Activated CD4-positive, alpha-beta memory T cell treated with anti-CD3 and anti-CD28 coated beads for 36 hours (primary cell): ENCODE measurements at places on chromosomes 2 and 18. TPM values are rescaled to one million over a fixed set of nuclear protein-coding genes. Genes with fewer than 3 reads are reported as not detected.

DNA sequence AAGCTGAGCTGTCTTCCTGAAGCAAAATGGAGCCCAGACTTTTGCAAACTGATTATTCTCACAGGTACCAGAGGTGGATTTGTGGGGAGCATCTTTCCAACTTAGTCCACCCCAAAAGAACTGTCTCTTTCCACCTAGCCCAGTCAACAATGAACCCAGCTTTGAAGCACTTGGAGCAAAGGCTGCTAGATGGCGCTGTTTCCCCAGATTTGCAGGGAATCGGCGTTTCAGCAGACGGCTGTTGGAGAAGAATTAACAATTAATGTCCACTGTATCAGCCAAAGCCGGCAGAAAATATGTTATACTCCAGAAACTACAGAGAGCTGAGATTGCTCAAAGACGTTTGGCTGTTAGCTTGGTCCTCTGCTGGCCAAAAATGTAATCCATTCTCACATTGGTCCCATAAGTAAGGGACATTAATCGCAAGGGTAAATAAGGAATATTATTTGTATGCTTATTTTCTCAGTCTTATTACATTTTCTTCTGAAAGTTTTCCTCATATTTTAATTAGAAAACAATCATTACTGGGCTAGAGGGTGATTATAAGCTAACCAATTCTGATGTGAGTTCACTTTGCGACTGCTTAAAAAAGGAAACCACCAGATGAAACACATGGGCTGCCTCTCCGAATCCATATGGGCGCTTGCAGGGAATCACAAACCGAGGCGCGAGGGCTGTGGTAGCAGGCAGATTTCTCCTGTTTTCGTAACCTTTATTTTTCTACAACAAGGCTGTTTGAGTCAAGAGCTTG lies 423.8 kb upstream of the MEX3C start:
- H3K4me3 ChIP-seq: no peak overlapping the region
- H3K4me1 ChIP-seq: no peaks in the 10 kb centered on the region
- no peak overlapping the region for H3K27ac ChIP-seq
- H3K36me3 ChIP-seq: no peaks in the 10 kb centered on the region

DNA sequence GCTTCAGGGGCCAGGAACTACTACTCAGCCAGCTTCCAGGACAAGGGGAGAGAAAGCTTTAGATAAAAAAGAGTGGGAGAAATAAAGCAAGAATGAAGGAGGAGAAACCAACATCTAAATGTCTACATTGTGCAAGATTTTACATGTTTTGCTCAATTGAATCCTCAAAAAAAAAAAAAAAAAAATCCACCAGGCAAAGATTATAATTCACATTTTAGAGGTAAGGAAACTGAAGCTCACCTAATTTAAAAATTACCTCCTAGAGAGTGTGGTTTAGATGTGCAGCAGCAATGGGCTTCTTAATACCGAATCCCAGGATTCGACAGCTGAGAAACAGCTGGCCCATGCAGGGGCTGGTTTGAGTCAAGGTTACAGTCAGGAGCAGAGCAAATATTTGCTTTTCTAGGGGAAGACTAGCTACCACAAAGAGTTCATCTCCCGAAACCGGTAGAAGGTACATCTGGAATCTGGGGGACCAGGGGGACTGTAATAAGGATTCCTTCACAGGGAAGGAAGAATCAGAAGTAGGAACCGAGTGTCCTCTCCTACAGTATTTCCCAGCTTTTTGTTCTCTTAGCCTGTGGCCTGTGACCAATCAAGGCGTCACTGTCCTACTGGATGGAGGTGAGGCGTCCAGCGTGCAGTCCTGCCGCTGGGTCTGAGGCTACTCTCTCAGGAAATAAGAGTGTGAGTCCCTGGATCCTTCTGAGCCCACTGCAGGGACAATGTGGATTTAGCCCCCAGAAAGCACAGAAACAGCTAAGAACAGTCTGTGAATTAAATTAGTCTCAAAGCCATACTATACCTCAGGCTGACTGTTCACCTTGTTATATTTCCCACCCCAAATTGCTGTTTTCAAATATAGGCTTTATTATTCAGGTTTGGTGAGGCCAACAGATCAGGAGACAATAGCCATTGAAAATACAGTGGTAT lies 42.3 kb downstream of the IL1R2 start:
- peaks cover 38% of the 10 kb centered on the region for H3K4me1 ChIP-seq
- DNase-seq: no peak
- peaks cover 3% of the 10 kb centered on the region for H3K27me3 ChIP-seq
- H3K27ac ChIP-seq: peak overlapping the region; percentile 71

DNA sequence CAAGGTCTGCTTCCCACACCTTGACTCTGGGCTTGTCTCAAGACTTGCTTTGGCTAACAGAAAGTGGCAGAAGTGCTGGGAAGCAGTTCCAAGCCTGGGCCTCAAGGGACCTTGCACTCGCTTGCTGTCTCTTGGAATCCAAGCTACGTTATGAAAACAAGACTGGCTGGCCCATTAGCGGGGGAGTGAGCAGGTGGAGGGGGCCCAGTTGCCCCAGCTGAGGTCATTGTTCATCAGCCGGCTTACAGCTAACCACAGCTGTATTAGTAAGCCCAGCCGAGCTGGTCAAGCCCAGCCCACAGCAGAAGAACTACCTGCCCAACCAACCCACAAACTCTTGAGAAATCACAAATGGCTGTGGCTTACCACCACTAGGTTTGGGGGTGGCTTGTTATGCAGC lies 63.1 kb downstream of the MARCO start:
- H3K27ac ChIP-seq: no peak overlapping the region
- H3K4me3 ChIP-seq: no peak overlapping the region
- no peaks in the 10 kb centered on the region for H3K36me3 ChIP-seq
- peaks cover 4% of the 10 kb centered on the region for H3K27me3 ChIP-seq

DNA sequence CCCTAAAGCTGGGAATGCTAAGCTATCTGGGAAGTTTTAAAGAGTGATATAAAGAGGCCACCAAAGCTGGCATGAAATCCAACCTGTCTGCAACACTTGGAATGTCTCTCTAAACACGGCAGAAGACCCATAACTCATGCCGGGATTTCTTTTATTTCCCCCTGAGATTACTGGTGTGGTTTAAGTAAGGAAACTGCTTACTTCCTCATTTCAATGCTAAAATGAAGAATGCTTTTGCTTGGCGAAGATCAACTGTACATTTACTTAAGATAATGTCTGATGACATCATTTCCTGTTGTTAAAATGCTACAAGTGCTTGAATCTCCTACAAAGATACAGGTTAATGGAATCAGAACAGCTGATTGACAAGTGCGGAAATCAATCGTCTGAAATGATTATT lies 353.8 kb upstream of the SALL3 start:
- H3K27me3 ChIP-seq: peaks cover 5% of the 10 kb centered on the region
- no peak for DNase-seq
- no peak overlapping the region for H3K27ac ChIP-seq
- H3K4me3 ChIP-seq: no peak overlapping the region
- H3K36me3 ChIP-seq: no peaks in the 10 kb centered on the region

DNA sequence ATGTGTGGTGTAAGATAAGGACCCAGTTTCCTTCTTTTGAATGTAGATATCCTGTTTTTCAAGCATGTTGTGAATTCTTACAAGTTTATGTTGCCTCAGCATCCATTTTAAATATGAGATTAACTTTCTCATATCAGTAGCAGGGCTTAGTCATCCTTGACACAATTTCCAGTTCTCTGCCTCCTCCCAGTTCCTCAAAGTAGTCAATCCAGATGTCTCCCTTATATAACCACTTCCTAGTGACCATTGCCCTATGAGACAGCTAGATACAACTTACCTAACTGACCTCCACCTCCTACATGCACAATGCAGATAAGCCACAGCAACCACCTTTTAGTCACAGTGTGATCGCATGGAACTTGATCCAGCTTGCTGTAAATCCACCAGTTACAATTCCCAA lies 269.2 kb upstream of the ZNF521 start:
- peaks cover 1% of the 10 kb centered on the region for H3K36me3 ChIP-seq
- H3K4me1 ChIP-seq: no peaks in the 10 kb centered on the region
- no peak overlapping the region for H3K27ac ChIP-seq
- no peak overlapping the region for H3K4me3 ChIP-seq
- H3K27me3 ChIP-seq: no peaks in the 10 kb centered on the region

The GRB14 gene
- not detected for total RNA-seq
